ENCODE measurements at places on chromosomes 2 and 18. TPM values are rescaled to one million over a fixed set of nuclear protein-coding genes. Genes with fewer than 3 reads are reported as not detected.
A peak's percentile ranks its signal among the peaks of the same experiment; 100 is the strongest.

- DNase-seq = no peak
These were observed 220.6 kb downstream of the SETBP1 start for GRCh38 chr18:44901283-44901682.

The ALLC gene
- total RNA-seq = not detected

- no peak for DNase-seq
These were observed 232.8 kb downstream of the MBD5 start for GRCh38 chr2:148253685-148254084.

- DNase-seq = no peak
These were observed 48.1 kb downstream of the MYOM1 start for GRCh38 chr18:3171631-3172030.

The UGT1A4 gene
- total RNA-seq = not detected

GRCh38 chr2:177711483-177712265, 319.1 kb downstream of the AGPS start:
- DNase-seq = no peak

DNA sequence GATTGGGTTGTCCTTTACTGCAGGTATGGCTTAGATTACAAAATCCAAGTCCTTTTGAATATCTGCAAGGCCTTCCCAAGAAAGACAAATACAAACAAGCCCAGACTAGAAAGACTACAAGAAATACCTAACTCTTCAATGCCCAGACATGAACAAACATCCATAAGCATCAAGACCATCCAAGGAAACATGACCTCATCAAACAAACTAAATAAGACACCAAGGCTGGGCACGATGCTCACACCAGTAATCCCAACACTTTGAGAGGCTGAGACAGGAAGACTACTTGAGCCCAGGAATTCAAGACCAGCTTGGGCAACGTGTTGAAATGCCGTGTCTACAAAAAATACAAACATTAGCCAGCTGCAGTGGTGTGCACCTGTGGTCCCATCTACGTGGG, 31.7 kb downstream of the MAP4K3 start:
- DNase-seq = no peak

DNA sequence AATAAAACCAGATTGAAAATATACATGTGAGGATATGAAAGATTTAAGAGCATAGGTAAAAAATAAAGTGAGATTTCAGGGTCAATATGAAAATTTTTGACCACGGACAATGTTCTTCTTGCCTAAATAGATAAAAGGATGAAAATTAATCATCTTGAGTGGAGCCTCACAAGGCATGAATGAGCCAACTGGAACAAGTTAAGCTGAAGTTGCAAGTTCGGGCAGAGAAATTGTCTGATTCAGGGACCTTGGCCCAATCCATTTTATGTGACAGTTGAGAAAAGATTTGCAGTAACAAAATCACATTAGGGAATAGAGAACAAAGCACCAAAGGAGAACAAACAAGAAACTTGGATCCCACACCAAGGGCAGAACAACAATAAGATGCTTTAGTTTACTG, 305.3 kb downstream of the TMX3 start:
- DNase-seq = no peak

GRCh38 chr2:99971326-99971900, 171.0 kb downstream of the AFF3 start:
- DNase-seq = no peak

The CKAP2L gene
- not detected for total RNA-seq

- DNase-seq = no peak
These were observed 107.3 kb upstream of the MGAT5 start for GRCh38 chr2:134146620-134147019.

The PDE1A gene
- total RNA-seq = 10.5 TPM

GRCh38 chr2:159592441-159592840, 23.9 kb downstream of the BAZ2B start:
- DNase-seq = no peak

The DSC2 gene
- 2.1 TPM for total RNA-seq

DNA sequence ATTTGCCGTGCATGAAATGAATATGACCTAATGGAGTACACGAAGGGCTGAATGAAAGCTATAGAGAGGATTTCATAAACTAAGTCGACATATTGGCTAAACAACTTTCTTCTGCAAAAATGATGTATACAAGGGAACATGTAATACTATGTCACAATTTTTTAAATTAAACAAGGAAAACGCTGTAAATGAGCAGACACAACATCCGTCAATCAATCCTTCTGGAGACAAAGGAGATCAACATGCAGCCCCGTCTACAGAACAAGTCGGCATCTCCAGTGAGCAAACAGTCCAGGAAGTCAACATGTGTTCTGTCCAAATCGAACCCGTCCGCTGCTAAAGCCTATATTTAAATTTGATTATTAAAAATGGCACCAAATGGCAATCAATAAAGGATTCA, 180.8 kb downstream of the TCF4 start:
- DNase-seq = no peak

- no peak for DNase-seq
These were observed 4.4 kb downstream of the CAPN14 start for GRCh38 chr2:31212659-31213600.

The KCMF1 gene
- 48.0 TPM for total RNA-seq

GRCh38 chr2:133825778-133826177, 257.5 kb upstream of the NCKAP5 start:
- DNase-seq = peak; percentile 80

The MAP3K19 gene
- not detected for total RNA-seq

The GALNT13 gene
- total RNA-seq = 0.50 TPM

DNA sequence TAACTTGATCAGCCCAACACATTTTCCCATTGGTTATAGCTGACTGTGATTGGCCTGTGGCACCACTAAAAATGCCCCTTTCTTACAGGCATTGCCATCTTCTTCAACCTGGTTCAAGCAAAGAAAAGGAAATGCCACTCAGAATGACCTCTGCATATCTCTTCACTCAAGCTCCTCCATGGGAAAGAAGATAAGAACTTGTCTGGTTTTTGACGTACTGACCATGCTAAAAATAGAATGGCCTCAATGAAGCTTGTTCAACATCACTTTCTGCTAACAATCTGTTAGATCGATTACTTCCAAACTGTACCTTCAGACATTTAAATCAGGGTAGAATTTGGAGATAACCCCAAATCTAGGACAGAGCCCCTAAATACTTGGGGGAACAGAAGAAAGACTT, 109.5 kb downstream of the CABYR start:
- no peak for DNase-seq

The CLEC4F gene
- total RNA-seq = not detected

The UCN gene
- total RNA-seq = 6.1 TPM

The FBXO48 gene
- 0.33 TPM for total RNA-seq

The NR4A2 gene
- total RNA-seq = 2.8 TPM

DNA sequence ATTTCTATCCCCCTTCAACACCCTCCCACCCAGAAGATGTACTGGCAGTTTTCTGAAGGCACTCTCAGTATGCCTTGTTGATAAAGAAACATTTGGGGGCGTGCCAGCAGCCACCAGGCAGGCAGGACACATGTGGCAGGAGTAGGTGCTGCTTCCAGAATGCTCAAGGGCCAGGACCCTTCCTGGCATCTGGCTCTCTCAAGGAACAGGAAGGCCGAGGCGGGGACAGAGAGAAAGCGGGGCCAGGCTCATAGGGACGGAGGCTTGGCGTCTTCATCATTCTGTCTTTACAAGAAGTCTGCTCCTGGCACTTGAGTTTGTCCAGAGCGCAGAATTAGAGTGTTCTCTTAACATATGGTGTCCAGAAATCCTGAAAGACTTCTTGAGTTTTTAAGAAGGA, 121.6 kb downstream of the FAM210A start:
- DNase-seq = peak; percentile 72

DNA sequence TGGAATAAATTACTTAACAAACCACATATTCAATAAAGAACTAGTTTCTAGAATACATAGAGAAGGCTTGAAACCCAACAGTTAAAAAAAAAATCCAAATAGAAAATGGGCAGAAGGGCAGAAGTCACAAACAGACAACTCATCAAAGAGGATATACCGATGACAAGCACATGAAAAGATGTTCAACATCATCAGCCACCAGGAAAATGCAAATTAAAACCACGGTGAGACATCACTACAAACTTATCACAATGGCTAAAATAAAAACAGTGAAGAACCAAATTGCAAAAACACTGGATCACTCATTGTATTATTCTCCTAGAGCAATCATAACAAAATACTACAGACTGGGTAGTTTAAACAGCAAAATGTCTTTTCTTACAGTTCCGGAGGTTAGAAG, 14.5 kb downstream of the SESTD1 start:
- no peak for DNase-seq

The AP1S3 gene
- 0.45 TPM for total RNA-seq

DNA sequence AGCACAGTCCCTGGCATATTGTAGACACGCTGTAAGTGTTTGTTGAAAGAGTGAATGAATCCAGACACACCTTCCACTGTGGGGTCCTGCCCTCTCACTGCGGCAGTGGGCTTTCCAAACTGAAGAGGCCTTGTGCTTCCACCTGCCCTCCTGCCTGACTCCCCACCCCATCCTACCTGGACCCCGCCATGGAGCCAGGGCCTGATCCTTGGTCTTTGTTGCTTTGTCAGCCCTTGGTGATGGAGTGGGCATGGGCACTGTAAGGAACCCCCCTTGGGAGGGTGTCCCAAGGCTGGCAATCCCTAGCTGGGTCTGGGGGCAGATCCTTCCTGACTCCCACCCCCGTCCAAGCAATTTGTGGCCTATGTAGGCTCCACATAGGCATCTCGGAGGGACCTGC, 33.1 kb downstream of the KLHL29 start:
- DNase-seq = no peak

DNA sequence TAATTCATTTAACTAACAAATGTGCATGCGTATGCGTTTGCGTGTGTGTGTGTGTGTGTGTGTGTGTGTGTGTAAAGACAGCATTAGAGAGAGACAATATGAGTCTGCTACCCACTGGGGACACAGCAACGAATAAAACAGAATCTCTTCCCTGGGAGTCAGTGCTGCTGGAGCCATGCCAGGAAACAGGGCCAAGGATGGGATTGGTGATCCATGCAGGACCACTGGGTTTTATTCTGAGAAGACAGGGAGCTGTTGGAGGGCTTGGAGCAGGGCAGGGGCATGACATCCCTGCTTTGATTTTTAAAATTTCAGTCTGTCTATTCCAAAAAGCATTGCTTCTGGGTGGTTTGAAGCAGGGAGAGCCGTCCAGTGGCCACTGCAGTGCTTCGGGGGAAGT, 62.9 kb downstream of the PDCL3 start:
- peak; percentile 79 for DNase-seq

DNA sequence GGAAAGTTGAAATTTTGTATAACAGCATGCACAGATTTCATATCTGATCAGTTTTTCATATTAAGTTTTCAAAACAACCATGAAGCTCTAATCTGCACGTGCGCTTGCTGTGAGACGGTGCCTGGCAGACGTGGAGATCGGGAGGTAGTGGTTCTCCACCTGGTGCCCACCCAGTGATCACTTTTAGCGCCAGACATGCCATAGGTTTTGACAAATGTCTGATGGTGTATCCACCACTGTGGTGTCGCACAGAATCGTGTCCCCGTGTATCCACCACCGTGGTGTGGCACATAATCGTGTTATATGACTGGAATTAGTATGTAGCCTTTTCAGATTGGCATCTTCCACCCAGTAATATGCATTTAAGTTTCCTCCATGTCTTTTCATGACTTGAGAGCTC, 40.9 kb upstream of the KCNG2 start:
- DNase-seq = no peak

- no peak for DNase-seq
These were observed 256.0 kb downstream of the DCDC2C start for GRCh38 chr2:3959372-3959771.

DNA sequence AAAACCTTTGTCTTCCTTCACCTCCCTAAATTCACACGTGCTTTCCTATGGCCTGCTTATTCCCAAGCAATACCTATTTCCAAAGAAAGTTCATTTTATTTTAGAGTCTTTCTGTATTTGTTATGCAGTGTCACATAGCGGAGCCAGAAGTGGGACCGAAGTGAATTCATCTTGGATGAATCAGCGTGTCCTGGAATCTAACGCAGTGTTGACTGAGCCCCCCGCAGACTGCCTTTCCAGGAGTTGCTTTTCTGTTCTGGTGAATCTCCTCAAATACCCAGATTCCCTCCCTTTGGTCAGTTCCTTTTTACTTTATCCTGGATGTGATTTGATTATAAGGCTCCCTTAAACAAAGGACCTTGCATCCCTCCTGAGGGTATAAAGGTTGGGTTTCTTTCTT, 10.8 kb downstream of the ALPP start:
- DNase-seq = no peak

The FMNL2 gene
- 24.0 TPM for total RNA-seq

The LRATD1 gene
- 11.2 TPM for total RNA-seq

- DNase-seq = no peak
These were observed 72.8 kb downstream of the ZNF521 start for GRCh38 chr18:25279133-25279532.

The BUB1 gene
- total RNA-seq = 0.80 TPM

All from esophagus muscularis mucosa (tissue), 4 donors.